ENCODE measurements at places on chromosomes 6 and 20.

- H3K27me3 ChIP-seq = no peaks in the 10 kb centered on the region
- no peaks in the 10 kb centered on the region for H3K36me3 ChIP-seq
- no peaks in the 10 kb centered on the region for H3K4me1 ChIP-seq
- no peak overlapping the region for H3K27ac ChIP-seq
- no peak overlapping the region for H3K4me3 ChIP-seq
These were observed 52.3 kb upstream of the ADGRF1 start for GRCh38 chr6:47094241-47094925.

DNA sequence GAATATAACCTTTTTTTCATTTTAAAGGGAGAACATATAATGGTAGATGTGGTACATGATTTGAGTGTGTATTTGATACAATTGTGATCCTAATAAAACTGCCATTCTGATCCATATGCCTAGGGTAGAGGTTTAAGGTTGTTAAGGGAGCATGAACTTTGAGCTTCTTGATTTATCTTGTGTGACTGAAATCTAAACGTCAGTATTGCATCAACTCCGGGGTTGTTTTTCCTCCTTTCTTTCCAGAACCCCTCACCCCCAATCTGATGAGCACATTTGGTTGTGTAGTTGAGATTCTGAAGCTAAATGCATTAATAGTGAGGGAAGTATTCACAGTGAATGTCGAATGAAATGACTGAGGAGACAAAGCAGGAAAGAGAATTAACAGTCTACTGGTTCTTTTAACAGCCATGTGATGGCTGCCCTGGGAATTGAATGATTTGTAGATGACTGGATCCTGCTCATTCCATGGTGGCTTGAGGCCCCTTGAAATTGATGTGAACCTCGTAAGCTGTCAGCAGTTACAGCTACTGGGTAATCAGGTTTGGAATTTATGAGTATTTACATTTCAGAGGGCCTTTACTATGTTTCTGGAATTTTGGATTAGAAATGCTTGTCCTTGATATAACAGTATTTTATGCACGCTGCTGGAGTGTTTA lies 44.8 kb downstream of the FARS2 start:
- no peak for DNase-seq
- peaks cover 25% of the 10 kb centered on the region for H3K4me1 ChIP-seq
- H3K27ac ChIP-seq = no peak overlapping the region
- H3K4me3 ChIP-seq = no peak overlapping the region
- H3K36me3 ChIP-seq = no peaks in the 10 kb centered on the region
- H3K27me3 ChIP-seq = no peaks in the 10 kb centered on the region

GRCh38 chr6:80623066-80623815 lies 516.8 kb downstream of the BCKDHB start:
- H3K36me3 ChIP-seq = peaks cover 14% of the 10 kb centered on the region
- no peaks in the 10 kb centered on the region for H3K4me1 ChIP-seq
- no peak overlapping the region for H3K4me3 ChIP-seq
- no peaks in the 10 kb centered on the region for H3K27me3 ChIP-seq

- no peak overlapping the region for H3K4me3 ChIP-seq
- no peak overlapping the region for H3K27ac ChIP-seq
- no peaks in the 10 kb centered on the region for H3K4me1 ChIP-seq
- no peaks in the 10 kb centered on the region for H3K27me3 ChIP-seq
These were observed 516.5 kb downstream of the PRKN start for GRCh38 chr6:162211022-162211421.

GRCh38 chr6:84967389-84967788 lies 203.0 kb upstream of the TBX18 start:
- no peak overlapping the region for H3K27ac ChIP-seq
- DNase-seq = no peak
- no peaks in the 10 kb centered on the region for H3K27me3 ChIP-seq
- no peaks in the 10 kb centered on the region for H3K4me1 ChIP-seq
- no peak overlapping the region for H3K4me3 ChIP-seq

DNA sequence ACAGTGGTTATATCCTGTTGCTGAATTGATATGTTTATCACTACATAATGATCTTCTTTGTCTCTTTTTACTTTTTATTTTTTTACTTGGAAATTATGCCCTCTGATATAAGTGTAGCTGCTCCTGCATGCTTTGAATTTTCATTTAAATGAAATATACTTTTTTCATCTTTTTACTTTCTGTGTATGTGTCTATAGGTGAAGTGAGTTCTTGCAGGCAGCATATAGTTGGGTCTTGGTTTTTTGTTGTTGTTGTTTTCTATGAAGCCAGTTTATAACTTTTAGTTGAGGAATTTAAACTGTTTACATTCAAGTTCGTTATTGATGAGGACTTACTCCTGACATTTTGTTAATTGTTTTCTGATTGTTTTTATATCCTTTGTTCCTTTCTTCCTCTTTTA lies 103.1 kb upstream of the DOK5 start:
- DNase-seq = no peak
- H3K27me3 ChIP-seq = peaks cover 1% of the 10 kb centered on the region
- no peaks in the 10 kb centered on the region for H3K36me3 ChIP-seq
- no peak overlapping the region for H3K27ac ChIP-seq

DNA sequence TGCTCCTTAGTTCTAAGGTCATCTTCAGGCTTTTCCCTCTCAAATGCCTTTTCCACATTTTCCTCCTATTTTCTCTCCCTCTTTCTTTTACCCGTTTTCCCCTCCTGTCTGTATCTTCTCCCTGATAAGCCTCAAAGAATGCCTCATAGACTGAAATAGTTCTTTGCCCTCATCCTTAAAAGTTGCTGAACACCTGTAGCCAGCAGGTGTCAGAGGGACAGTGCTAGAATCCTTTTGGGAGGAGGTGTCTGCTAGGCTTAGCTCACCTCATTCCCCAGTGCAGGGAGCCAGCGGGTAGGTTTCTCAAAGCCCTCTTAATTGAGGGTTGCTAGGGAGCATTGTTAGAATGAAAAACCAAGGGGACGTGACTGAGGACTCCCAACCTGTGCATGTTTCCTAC lies 204.0 kb downstream of the TSHZ2 start:
- H3K27me3 ChIP-seq = peaks cover 9% of the 10 kb centered on the region
- no peaks in the 10 kb centered on the region for H3K4me1 ChIP-seq
- H3K27ac ChIP-seq = no peak overlapping the region
- H3K4me3 ChIP-seq = no peak overlapping the region
- no peaks in the 10 kb centered on the region for H3K36me3 ChIP-seq

GRCh38 chr6:7522873-7523272 lies 18.6 kb upstream of the DSP start:
- no peak for DNase-seq
- no peak overlapping the region for H3K27ac ChIP-seq
- peaks cover 2% of the 10 kb centered on the region for H3K4me1 ChIP-seq
- H3K4me3 ChIP-seq = no peak overlapping the region
- no peaks in the 10 kb centered on the region for H3K36me3 ChIP-seq

DNA sequence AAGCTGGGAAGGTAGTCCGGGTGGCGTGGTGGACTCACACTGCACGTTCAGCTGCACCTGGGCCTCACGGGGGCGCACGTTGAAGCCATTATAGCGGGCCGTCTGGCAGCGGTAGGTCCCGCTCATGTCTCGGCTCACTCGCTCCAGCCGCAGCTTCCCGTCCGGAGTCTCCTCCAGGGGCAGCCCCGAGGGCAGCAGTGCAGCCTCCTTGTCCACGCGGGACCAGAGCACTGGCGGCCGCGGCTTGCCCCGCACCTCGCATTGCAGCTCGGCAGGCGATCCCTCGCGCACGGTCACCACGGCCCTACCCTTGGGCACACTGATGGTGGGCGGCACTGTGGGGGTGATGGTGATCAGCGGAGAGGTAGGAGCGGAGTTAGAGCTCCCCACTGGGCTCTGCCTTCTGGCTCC lies 47.6 kb downstream of the MDGA1 start:
- DNase-seq = no peak
- no peaks in the 10 kb centered on the region for H3K27me3 ChIP-seq
- no peak overlapping the region for H3K4me3 ChIP-seq
- peaks cover 13% of the 10 kb centered on the region for H3K4me1 ChIP-seq
